ENCODE measurements at places on chromosomes 12 and 14. TPM values are rescaled to one million over a fixed set of nuclear protein-coding genes. Genes with fewer than 3 reads are reported as not detected.

DNA sequence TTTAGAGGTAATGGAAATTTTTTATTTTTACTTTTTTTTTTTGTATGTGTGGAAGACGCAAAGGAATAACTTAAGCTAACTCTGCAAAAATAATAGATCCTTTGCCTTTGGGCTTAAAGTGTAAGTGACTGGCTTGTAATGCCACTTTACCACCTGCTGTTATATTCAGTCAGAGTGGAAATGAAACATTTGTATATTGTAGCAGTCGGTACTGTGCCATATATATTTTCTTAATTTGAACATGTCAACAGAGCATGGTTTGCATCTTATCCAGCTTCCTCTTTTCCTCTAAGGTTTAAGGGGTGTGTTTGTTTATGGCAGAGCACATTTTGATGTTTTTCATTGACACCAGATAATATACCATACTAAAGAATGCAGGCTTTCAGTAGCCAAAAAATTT lies 176.6 kb downstream of the TRHDE start:
- DNase-seq: no peak

GRCh38 chr12:98743362-98743953 lies 98.4 kb downstream of the APAF1 start:
- DNase-seq: no peak

DNA sequence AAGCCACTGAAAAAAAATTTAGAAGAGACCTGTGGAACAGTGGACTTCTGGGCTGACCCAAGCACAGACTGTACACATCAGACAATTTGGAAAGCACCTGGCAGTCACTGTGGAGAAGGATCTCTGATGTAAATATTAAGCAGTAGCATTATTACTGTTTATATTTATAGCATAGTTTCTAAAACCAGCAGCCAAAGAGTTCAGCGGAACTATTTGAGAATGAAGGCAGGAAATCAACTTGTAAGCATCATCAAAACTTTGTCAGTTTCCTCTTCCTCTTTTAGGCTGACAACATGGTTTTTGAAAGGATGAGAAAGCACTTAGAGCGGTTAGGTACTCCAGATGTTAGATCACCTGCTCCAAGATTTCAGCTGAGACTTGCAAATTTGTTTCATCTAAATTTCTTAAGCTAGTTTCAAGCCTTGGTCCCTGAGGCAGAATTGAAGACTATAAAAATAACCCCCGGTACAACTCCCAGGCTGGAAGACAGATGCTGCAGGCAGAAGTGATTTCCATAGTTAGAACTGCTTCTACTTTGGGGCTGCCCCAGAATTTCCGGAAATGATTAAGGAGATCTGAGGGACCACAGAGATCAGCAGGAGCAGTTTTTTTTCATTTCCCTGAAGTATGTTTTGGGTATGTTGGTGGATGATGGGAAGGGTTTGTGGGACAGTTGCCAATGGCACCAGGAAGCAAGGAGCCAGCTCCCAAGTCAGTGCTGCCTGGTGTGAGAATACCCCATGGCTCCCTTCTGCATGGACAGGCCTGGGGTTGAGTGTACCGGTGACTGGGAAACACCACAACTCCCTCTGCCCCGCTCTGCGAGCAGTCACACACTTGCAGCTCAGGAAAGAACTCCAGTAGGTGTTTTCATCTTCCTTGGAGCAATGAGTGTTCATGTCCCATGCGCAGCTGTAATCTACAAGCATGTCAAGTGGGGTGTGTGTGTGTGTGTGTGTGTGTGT lies 354.5 kb downstream of the NUAK1 start:
- DNase-seq: no peak

DNA sequence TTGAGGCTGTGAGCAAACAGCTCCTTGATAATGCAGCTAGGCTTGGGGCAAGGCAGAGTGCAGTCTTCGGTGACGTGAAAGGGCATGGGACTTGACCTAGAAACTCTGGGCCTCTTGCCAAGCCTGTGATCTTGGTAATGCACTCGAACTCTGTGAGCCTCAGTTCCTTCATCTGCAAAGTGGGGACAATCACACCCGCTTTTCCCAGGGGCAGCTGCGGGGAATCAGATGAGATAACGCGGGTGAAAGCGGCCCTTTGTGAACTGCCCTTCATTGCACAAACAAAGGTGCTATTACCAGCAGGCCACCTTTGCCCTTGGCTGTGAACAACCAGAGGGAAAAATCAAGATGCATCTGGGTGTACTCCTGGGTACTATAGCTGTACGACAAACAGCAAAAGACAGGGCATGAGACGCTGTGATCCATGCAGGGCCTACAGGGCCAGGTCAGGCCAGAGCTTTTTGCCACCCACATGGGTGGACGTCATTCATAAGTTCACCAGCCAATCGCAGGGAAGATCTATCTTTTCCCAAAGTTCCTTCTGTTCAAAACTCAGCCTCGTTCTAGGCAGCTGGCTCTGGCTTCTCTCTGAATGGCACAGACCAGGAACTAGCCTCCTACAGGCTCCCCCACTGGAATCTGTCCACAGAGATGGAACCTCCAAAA lies 3.2 kb downstream of the MSI1 start:
- no peak for DNase-seq

DNA sequence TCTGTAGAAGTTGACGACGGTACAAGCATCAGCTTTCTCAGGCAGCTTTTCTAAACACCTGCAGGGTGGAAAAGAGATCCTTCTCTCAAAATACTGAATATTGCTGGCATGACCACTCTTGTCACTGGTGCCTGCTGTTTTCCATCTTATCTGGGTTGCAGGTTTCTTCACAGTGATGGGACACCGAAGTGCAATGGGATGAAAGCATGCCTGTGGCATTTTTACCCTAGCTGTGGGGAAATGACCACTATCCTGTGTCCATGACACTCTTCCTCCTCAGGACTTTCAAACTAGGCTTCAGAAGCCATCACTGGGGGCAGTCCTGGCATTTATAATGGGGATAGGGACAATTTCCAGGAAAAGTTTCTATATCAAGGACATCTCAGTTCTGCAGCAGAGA lies 98.5 kb downstream of the ETV6 start:
- no peak for DNase-seq

GRCh38 chr12:2277492-2278155 lies 224.8 kb downstream of the CACNA1C start:
- DNase-seq: no peak

- DNase-seq: no peak
Measured at GRCh38 chr14:41868396-41868795, 261.7 kb downstream of the LRFN5 start.

GRCh38 chr12:75943730-75944096 lies 87.9 kb downstream of the PHLDA1 start:
- DNase-seq: no peak

- DNase-seq: no peak
Measured at GRCh38 chr12:15074351-15074750, 101.5 kb downstream of the PDE6H start.

DNA sequence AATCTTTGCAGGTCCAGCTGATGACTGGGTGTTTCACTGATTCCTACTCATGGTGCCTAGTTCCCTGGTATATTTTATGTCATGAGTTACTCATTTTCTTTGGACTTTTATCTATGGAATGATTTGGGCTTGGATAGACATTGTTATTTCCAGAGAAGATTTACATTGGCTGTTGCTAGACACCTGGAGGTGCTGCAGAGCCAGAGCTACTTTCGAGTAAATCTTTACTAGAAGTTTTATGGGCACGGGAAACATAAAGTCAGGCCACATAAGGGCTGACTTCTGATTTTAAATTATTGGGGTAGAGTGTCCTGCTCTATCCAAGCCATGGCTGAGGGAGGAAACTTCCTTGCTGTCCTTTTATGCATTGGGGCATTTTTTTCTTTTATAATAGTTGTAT lies 175.9 kb upstream of the ABCD2 start:
- DNase-seq: no peak

DNA sequence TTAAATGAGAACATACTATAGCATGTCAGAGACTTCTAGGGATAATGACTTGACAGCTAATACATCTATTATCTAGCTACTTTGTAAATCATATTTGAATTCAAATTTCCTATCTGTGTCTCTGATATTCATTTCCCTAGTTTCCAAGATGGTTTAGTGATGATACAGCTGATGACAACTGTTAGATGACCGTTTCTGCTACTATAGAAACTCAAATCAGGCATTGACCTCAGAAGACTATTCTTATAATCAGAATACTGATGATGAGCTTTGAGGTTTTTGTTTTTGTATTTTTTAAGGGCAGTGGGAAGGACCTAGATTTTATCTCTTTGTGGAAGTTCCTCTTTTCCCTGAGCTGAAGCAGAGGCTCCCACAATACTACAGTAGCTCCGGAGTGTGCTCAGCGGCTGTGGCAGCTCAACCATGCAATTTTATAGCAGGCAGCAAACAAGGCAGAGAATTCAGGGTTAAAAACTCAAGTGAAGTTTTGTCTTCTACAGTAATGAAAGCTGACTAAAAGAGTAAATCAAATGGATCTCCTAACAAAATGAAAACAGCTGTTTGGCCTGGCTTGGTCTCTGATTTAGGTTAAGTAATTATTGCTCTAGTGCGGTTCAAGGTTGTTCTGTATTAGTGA lies 145.1 kb downstream of the SLC25A21 start:
- no peak for DNase-seq

DNA sequence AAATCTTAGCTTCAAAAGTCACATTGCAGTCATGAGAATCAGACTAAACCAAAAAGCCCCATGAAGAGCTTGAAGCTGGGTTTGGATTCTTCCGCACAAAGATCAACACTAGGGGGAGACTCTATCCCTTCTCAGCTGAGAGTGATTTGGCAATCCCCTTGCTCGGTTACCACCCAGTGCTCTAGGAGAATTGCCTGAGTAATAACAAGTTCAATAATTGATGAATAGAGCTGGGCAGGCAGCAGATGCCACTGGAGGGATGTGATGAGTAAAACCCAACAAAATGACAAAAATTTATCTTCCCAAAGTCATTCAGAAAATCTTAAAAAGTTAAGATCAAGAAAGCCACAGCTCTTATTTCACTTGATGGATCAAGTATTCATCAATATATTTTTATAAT lies 185.6 kb upstream of the ARID2 start:
- peak; percentile 65 for DNase-seq

Gene BCL2L14
- not detected for polyA plus RNA-seq

Gene NANOG
- not detected for polyA plus RNA-seq

Gene MANSC1
- polyA plus RNA-seq: 1.2 TPM

Gene GUCY2C
- polyA plus RNA-seq: 0.20 TPM

Gene EIF2B1
- polyA plus RNA-seq: 79.3 TPM
